ENCODE measurements at places on chromosomes 4 and X.

DNA sequence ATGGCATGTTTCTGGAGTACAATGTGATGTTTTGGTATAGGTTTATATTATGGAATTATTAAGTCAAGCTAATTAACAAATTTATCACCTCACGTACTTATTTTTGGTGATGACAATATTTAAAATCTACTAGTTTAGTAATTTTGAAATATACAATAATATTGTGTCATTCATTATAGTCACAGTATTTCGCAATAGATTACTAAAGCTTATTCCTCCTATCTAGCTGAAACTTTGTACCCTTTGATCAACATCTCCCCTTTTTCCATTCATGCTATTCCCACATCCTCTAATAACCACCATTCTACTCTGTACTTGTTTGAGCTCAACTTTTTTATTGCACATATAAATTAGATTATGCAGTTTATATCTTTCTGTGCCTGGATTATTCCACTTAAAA lies 164.8 kb upstream of the SPANXN4 start:
- no peak for DNase-seq

GRCh38 chr4:130608121-130608520 lies 1512.2 kb downstream of the C4orf33 start:
- no peak for DNase-seq

- DNase-seq: no peak
These were observed 233.6 kb downstream of the TRIML1 start for GRCh38 chr4:188372829-188373228.

GRCh38 chrX:103211012-103211715 lies 3.7 kb upstream of the BEX4 start:
- DNase-seq: no peak

- no peak for DNase-seq
These were observed 27.7 kb downstream of the MAML3 start for GRCh38 chr4:140126261-140126660.

- DNase-seq: no peak
These were observed 2.6 kb downstream of the HCCS start for GRCh38 chrX:11113731-11114130.

All from activated naive CD8-positive, alpha-beta T cell treated with anti-CD3 and anti-CD28 coated beads, Interleukin-2, amount 50 U/mL, for 16 hours (primary cell).